ENCODE measurements at places on chromosomes 7 and 10.

DNA sequence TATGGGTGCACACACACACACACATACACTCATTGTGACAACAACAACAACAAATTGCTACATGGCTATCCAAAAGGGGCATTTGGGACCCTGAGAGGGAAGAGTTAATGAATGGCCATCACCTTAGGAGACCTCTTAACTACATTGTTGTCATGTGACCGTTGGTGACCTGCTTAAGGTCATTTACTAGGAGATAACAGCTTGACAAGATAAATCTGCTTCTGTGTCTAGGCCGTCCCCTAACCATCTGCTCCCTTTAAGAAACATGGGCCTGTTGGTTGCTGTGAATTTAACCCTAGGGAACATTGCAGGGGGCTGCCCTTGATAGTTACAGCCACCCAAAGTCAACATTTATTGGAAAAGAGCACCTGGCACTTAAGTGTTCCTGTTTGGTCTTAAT is 29.7 kb downstream of the C1QL3 start:
- DNase-seq: no peak

DNA sequence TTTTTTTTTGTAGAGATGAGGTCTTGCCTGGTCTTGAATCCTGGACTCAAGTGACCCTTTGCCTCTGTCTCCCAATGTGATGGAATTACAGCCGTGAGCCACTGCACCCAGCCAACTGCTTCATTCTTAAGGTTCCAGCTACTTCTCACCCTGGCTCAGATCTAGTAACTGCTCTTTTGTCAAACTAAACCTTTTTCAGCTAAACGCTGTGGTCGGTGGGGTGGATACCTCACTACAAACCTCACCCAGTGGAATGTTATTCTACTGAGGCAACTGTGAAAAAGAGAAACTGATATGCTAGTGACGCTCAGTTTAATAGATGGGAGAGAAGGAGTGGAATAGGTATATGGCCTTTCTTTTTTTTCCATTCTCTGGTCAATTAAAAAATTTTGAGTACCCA is 1.7 kb upstream of the MRLN start:
- no peak for DNase-seq

GRCh38 chr10:124743191-124744101 is 732 bp downstream of the FAM53B start:
- DNase-seq: peak; percentile 28

GRCh38 chr10:94183666-94184264 is 179.0 kb downstream of the NOC3L start:
- DNase-seq: peak; percentile 99

GRCh38 chr7:87267239-87267900 is 47.8 kb upstream of the TMEM243 start:
- no peak for DNase-seq

DNA sequence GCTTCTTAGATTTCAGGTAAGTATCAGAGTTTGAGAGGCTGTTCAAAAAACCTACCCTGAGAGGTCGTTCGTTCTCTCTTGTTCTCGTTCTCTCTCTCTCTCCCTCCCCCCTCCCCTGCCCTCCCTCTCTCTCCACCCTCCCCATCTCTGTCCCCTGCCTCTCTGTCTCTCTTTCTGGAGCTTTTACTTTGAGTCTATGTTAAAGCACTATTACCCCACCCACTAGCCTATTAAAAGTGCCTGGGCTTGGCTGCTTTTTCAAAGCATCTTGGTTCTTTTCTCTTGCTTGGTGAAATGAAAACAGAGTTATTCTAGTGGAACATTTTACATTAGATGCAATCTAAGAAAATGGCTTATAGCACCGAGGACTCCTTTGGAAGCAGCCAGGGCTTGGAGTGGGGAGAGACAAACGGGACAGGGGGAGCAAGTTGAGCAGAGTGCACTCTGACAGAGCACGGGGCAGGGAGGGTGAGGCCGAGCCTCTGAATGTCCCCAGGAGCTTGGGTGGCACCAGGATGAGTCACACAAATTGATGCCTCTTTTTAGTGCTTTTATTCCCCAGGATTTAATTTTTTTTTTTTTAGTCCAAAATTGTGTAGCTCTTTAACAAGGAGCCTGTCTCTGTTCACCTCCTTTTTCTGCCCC is 134.3 kb downstream of the CFAP58 start:
- DNase-seq: no peak

DNA sequence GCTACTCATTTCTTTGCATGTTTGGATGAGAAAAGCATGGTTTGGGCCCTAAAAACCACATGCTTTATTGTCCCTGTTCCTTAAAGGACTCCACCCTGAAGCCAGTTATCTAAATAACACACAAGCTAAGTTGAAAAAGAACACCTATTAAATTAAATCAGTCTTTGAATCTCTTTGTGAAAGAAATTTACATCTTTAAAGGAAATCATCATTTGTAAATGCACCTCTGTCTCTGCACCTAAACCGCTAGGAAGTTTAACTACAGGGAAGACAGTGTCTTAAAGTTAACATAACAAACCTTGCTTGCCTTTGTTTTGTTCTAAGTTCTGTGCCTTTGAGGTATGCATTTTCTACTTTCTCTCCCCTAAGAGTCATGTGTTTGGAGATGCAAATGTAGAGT is 52.6 kb downstream of the HTR7 start:
- no peak for DNase-seq

DNA sequence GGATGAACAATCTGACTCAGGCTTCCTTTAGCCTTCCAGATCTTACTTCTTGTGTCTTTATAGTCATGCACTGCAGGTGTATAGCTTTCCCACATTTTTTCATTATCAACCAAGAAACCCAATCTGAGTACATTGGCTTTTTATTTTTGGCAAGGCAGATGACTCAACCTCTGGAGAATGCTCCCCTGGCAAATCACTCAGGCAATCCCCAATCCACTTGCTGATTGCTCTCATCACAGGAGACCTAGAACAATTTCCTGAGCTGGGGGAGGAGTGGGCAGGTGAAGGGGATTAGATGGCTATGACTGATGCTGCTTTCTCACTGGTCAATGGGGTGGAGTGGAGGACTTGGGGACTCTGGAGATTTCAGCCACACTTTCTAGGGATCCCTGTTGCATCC is 134.4 kb downstream of the SLC16A9 start:
- peak; percentile 16 for DNase-seq

GRCh38 chr7:1733206-1733907 is 63.3 kb downstream of the ELFN1 start:
- DNase-seq: no peak

DNA sequence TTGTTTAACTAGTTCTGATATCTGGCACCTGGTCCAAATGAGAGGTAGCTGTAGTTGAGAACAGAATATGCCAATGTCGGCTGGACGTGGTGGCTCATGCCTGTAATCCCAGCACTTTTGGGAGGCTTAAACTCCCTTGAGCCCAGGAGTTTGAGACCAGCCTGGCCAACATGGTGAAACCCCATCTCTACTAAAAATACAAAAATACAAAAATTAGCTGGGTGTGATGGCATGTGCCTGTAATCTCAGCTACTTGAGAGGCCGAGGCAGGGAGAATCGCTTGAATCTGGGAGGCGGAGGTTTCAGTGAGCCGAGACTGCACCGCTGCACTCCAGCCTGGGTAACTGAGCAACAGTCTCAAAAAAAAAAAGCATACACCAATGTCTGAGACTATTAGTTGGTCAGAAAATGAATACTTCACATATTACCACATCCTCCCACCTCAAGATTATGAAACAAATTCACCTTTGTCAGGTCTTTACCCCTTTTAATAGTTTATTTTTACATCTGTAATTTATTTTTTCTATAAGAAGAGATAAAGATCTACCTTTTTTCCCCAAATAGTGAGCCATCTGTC is 38.8 kb downstream of the EPC1 start:
- no peak for DNase-seq

- no peak for DNase-seq
These were observed 13.2 kb downstream of the PWWP2B start for GRCh38 chr10:132410056-132410778.

DNA sequence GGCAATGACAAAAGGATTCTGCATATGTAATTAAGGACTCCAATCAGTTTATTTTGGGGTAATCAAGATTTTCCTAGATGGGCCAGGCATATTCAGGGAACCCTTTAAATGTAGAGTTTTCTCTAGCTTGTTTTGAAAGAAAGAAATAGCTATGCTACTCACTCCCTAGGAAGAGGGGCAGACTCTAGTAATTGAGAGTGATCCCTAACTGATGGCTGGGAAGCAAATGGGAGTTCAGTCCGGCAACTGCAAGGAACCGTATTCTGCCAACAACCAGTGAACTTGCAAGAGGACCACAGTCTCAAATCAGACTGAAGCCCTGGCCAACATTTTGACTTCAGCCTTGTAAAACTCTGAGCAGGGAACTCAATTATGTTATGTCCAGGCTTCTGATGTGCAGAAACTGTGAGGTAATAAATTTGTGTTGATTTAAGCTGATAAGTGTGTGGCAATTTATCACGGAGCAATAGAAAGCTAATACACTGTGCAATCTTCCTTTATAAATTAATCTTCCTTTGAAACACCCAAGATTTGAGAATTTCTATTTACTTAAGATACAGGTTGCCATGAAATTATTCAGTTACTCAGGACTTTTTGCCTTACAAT is 14.0 kb downstream of the AOAH start:
- no peak for DNase-seq

- no peak for DNase-seq
These were observed 3.9 kb upstream of the SPAG6 start for GRCh38 chr10:22341190-22341925.

GRCh38 chr10:99484626-99485581 is 47.8 kb upstream of the NKX2-3 start:
- no peak for DNase-seq

GRCh38 chr10:46314071-46314470 is 27.3 kb downstream of the ANTXRL start:
- no peak for DNase-seq

- DNase-seq: no peak
These were observed 71.2 kb downstream of the MINPP1 start for GRCh38 chr10:87575851-87576250.

- DNase-seq: no peak
These were observed 1.2 kb downstream of the STRIP2 start for GRCh38 chr7:129435414-129435829.

- DNase-seq: no peak
These were observed 6.1 kb downstream of the CHST3 start for GRCh38 chr10:71970331-71970730.

DNA sequence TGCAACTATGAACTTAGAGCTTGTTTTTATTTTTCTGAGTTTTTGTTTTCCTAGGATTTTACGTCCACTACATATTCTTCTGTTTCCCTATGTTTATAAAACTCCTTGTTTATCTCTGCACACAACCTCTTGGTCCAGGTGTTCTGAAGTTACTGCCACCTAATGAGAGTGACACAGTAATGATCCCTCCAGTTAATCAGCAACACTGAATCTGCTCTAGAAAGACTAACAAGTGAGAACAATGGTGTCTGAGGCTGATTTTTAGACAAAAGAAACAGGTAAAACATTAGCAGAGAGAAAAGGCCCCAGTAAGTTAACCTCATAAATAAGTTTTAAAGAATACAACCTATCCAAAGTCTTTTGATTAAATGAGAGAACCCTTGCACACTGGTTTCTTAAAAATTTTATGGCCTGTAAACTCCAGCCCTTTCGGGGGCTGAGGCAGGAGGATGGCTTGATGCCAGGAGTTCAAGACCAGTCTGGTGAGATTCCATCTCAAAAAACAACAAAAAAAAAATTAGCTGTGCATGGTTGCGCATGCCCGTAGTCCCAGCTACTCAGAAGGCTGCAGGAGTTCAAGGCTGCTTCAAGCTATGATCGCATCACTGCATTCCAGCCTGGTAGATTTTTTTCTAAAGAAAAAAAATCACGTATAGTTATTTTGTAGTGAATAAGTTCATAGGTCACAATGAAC is 397.6 kb downstream of the MAGI2 start:
- no peak for DNase-seq

GRCh38 chr7:94059746-94060145 is 55.6 kb upstream of the BET1 start:
- DNase-seq: peak; percentile 86

- DNase-seq: no peak
These were observed 66.3 kb upstream of the AGK start for GRCh38 chr7:141484907-141485306.

GRCh38 chr7:101699881-101700823 is 71.1 kb upstream of the MYL10 start:
- DNase-seq: no peak

DNA sequence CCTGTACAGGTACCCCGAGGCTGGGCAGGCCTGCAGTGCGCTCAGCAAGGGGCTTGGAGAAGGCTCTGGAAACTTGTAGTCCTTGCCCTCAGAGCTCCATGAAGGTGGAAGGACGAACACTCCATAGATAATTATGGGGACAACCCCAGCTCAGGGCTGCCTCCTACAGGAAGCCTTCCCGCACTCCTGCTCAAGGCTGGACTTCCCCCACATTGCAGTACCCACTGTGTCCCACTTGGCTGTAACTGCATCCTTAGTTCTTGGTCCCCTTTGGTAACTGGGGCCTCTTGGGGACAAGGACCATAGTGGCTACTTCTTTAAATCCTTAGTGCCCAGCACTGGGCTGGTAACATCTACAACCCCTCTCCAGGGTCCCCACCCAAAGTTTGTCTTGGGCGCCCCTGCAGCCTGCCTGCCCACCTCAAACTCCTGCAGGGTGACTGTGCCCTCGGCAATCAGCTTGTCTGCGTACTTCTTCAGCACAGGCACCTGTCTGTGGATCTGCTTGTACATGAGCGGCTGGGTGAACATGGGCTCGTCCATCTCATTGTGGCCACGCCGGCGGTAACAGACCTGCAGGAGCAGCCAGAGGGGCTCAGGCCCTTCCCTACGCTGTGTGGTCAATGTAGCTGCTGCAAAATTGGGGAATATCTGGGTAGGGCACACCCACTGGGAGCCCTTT is 17.1 kb downstream of the OGDHL start:
- DNase-seq: no peak

DNA sequence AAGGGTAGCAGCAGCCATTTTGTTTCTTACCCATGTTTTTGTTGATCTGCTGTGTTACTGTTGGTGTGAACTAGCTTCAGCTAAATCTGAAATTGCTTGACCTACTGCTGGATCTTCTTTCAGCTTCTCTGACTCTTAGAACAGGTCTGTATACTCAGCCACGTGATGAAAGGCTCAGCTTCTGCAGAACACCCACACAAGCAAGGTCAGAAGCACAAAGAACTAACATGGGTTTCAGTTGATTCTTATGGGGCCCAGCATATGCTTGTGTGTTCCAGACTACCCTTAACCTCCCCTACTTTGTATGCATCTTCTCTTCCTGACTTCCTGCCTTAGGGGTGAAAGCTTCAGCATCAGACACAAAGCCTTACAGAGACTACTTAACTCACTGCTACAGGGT is 186.8 kb downstream of the HGF start:
- no peak for DNase-seq

DNA sequence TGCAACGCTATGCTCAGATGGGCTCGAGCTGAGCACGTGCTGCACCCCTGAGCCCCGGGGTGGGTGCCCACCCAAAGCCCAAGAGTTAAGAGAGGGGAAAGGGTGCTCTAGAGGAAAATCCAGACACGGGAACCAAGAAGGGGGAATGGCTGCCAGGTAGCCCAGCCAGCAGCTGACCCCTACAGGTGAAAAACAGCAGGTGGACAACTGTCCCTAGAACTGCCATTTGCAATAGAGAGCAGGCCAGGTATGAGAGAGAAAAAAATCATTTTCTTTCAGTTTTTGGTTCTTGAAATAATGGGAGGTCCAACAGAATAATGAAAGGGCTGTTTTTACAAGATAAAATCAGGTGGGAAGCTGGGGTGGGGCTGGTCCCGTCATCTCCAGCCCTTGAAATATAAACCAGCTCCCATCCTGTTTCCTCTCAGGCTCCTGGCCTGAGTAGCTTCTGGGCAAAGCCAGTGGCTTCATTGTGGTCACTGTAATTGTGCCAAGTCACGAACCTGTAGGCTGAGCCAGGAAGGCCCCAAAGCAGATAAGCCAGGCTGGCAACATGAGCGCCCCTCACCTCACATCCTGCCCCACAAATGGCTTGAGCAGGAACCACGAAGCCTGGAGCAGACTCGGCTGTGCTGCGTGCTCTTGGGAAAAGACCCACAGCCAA is 257.8 kb downstream of the SNX10 start:
- no peak for DNase-seq
